Fibroblast of skin of scalp (primary cell): ENCODE measurements at places on chromosomes 5 and 9.
A peak's percentile ranks its signal among the peaks of the same experiment; 100 is the strongest.

DNA sequence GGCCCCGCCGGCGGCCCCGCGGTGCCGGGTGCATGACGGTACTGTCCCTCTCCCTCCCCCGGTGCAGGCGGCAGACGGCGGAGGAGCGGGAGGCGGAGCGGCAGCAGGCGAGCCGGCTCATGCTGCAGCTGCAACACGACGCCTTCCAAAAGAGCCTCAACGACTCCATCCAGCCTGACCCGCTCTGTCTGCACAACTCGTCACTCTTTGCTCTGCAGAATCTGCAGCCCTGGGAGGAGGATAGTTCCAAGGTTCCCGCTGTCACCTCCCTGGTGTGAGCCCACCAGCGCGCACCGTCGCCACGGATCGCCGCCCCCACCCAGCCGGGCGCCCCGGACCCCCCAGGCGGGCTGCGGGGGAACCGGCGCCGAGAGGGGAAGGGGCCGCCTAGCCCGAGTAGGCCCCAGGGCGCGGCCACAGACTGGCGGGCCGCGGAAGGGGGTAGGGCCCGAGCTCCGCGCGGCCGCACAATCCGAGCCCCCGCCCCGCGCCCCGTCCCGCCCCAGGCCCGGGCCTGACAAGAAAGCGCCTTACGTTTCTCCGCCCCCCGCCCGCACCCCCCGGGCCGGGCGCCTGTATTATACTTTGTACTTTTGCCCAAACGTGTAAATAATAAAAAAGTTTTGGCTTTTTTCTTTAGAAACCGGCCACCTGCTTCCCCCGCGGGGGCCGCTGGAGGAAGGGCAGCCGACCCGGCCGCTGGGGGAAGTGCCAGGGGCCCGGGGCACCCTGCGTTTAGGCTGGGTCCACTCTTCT lies 2.5 kb downstream of the TLX3 start:
- DNase-seq = peak; percentile 32

- no peak for DNase-seq
Measured at GRCh38 chr9:93435386-93435785, 16.1 kb upstream of the FAM120A start.

- no peak for DNase-seq
Measured at GRCh38 chr5:157354800-157355199, 88.9 kb downstream of the CYFIP2 start.

DNA sequence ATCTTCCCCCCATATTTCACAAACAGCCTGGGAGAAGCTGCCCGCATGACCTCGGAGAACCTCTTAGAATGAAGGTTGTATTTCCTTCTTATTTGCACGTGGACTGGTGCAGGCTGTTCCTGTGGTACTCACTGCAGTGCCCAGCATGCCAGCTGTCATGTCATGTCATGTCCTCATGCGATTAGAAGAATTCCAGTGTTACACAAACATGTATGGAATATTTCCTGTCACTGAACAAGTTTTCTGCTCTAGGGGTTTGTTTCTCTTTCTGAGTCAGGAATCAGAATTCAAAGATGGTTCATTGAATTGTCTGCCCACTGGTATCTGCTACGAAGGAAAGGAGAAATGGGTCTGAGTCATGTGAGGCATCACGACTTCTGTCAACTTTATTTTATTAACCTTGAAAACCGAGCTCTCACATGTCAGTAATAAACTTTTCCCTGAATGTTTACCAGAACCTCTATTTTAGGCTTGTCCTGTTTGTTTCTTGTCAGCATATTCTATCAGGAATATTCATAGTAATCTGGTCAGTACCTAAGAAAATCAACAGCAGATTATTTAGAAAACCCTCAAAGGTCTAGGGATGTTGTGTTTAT lies 415.6 kb downstream of the GADD45G start:
- peak; percentile 62 for DNase-seq

- DNase-seq = no peak
Measured at GRCh38 chr5:122202952-122203351, 73.6 kb downstream of the ZNF474 start.
